BJ (cell line): ENCODE measurements at places on chromosomes 7 and 10. TPM values are rescaled to one million over a fixed set of nuclear protein-coding genes. Genes with fewer than 3 reads are reported as not detected.

DNA sequence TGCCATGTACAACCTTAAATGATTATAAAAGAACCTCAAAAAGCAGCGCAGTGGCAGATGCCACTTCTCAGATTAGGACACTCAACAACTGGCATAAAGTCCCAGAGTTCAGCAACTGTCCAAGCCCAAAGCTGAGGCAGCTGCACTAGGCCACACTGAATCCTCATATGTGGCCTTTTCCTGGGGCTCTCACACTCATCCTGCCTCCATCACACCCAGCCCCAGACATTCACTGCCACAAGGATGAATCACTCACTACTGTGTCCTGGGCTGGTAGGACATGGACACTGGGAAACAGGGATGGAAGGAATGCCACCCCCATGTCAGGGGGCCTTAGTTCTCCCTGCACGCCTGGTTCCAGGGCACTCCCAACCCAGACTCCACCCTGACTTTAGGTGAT is 547.7 kb downstream of the TNS3 start:
- no peak for DNase-seq

Gene AMZ1
- 2.9 and 3.7 TPM in 2 replicates for polyA plus RNA-seq

- no peak for DNase-seq
These were observed 10.6 kb downstream of the ZCCHC24 start for GRCh38 chr10:79434821-79435251.

Gene HDAC9
- 12.5 and 14.7 TPM in 2 replicates for polyA plus RNA-seq

Gene TRPV5
- 0.04 TPM in 1 of 2 replicates, not detected in the other for polyA plus RNA-seq

DNA sequence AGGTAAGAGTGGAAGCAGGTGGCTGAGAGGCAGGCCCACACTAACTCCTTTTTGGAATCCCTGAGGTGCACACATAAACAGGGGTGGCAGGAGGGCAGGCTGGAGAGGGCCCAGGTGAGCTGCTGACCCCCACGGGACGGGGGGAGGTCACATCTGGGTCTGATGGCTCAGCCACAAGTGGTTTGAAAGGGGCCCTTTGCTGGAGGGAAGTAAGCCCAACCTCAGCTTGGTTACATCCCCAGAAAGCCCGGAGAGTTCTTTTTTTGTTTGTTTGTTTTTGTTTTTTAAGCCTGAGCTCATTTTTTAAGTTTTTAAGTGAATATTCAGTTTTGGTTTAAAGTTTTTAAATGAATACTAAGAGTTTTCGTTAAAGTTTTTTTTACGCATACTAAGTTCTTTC is 72.8 kb upstream of the CUX1 start:
- no peak for DNase-seq

DNA sequence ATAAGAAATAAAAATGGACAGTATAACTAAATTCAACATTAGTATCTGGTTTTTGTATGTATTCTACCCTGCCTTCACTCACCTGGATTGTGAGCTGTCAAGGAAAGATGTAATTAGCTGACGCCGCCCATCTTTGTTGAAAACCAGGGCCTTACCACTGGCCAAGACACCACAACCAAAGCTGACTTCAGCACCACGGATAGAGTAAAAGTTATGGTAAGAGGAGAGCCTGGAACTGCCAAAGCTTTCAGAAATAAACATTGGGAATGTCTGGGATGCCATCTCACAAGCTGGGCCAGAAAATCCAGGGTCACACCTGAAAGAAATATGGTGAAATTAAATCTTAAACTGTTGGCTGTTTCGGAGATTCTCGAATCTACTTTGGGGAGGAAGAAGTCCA is 190.1 kb upstream of the SLC26A5 start:
- no peak for DNase-seq

Gene TEX47
- polyA plus RNA-seq: not detected in 2 replicates

DNA sequence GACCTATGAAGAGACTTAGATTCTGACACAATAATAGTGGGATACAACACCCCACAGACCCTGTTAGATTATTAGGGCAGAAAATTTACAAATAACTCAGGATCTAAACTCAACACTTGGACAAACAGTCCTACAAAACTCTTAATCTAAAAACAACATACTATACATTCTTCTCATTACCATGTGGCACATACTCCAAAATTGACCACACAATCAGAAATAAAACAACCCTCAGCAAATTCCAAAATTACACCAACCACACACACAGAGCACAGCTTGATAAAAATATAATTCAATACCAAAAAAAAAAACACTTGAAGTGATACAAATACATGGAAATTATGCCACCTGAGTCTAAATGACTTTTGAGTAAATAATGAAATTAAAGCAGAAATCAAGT is 7.8 kb downstream of the ZNF680 start:
- no peak for DNase-seq

- no peak for DNase-seq
These were observed 30.6 kb downstream of the SMNDC1 start for GRCh38 chr10:110274072-110274627.

- DNase-seq: no peak
These were observed 302.0 kb upstream of the CHRM2 start for GRCh38 chr7:136566491-136566890.

GRCh38 chr7:7535691-7536090 is at the start of gene COL28A1:
Gene COL28A1, minus strand, starts transcription at chr7:7535873. Its CDS starts 2,998 bp downstream, at chr7:7532875.
- no peak for DNase-seq

Gene HOXA7
- polyA plus RNA-seq: 3.8 and 4.4 TPM in 2 replicates
